ENCODE measurements at places on chromosomes 5 and 9.

DNA sequence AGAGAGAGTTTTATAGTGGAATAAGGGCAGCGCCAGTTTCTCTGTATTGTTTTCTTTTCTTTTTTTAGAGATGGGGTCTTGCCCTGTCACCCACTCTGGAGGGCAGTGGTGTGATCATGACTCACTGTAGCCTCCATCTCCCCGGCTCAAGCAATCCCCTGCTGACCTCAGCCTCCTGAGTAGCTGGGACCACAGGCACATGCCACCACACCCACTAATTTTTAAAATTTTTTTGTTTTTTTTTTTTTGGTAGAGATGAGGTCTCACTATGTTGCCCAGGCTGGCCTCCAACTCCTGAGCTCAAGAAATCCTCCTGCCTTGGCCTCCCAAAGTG, 119.0 kb downstream of the PIK3R1 start:
- DNase-seq, result no peak

DNA sequence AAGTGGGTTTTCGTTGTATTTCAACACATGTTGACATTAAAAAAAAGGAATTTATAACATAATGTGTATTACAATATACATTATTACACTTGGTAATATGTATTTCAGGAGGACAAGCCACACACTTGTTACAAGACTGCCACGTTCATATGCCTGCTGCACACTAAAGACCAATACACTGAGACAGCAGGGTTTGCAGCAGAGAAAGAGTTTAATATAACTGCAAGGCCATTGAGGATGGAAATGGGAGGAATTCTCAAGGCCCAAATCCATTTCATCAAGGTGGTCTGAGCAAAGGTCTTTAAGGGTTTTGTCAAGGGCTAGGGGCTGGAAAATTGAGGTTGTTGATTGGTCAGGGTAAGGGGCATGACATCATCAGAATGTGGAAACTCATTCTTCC, 1017.8 kb upstream of the CDH10 start:
- no peak for DNase-seq

DNA sequence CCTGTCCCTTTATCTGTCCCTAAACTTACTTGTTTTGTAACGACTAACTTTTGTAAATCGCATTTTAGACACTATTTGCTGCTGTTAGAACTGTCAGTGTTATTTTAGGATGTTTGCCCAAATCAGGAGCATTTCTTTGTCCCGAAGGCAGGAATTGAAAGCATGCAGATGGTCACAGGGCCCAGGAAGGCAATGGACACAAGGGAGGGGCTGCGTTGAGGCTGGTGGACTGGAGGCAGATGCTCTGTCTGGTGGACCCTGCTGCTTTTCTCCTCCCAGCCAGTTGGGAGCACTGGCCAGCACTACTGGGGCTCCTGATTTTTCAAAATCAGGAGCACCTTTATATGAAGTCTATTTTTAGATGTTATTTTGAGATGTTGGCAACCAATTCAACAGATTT, 31.7 kb downstream of the DOCK2 start:
- no peak for DNase-seq

DNA sequence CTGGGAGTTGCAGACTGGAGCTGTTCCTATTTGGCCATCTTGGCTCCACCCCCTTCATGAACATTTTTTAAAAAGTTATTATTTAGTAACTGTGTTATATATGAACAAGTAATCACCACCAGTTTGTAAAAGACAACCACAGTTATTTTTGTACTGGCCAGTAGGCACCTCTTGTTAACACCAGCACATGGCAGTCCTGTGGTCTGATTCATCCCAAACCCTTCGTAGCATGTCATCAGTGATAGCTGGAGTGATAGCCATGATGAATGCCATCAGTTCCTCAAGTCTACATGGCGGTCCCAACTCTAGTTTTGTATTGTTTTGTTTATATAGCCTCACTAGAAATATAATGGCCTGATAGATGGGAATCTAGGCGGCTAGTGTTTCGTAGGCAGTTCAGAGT, 74.2 kb downstream of the CDC42SE2 start:
- no peak for DNase-seq

- DNase-seq, result no peak
Measured at GRCh38 chr9:35965011-35965410, 7.1 kb upstream of the OR2S2 start.

DNA sequence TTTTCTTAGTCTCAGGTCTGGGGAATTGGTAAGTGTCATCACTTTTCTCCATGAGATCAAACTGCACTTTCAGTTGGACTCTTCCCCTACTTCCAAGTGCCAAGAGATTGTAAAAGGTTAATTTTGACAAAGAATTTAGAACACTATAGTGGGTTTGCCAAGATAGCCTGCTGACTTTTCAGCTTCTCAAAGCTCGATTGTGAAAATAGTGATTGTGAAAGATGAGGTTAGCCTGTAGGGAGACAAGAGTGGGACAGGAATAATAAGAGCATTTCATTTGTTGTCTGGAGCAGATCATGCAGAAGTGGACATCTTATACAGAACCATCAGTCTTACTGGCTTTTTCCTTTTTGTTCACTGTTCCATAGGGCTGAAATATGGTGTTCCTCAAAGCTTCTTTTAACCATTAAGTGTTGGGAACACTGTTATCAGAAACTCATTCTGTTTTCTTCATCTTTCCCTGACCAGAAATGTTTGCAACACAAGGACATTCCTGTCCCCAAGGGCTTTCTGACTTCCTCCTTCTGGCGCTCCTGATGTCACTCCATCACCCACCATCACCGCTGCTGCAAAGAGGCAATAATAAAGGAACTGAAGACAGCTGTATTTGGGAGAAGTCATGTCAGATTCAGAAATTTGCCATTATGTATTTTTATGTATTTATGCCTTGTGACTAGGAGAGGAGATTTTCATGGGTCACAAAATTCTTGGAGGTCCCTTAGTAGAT, 11.6 kb upstream of the SPTAN1 start:
- DNase-seq, result no peak

DNA sequence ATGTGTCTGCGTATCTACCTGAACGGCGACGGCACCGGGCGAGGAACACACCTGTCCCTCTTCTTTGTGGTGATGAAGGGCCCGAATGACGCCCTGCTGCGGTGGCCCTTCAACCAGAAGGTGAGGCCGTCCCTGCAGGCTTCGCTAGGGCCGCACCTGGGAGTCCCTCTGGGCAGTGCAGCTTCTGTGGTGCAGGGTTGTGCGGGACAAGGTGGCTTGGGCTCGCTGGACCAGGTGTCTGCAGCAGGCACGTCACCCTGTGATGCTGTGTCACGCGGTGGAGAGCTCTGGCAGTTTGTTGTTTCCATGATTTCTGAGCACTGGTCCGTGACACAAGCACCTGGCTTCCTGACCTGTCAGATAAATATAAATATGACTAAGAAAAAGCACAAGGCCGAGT, 20.7 kb downstream of the FBXW5 start:
- DNase-seq, result no peak

Data from stimulated activated CD4-positive, alpha-beta T cell treated with anti-CD3 and anti-CD28 coated beads, Interleukin-12 subunit alpha, Interleukin-12 subunit beta, amount 100 ng/mL, for 4 hours (primary cell).